Epithelial cell of esophagus (primary cell): ENCODE measurements at places on chromosomes 4 and X.

DNA sequence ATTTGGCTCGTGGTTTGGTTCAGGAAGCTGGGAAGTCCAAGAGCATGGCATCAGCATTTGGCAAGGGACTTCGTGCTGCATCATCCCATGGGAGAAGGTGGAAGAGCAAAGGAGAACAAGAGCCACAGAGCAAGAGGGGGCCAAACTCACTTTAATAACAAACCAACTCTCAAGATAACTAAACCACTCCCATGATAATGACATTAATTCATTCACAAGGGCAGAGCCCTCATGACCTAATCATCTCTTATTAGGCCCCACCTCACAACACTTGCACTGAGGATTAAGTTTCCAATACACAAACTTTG lies 113.4 kb upstream of the ATXN3L start:
- DNase-seq, result no peak

DNA sequence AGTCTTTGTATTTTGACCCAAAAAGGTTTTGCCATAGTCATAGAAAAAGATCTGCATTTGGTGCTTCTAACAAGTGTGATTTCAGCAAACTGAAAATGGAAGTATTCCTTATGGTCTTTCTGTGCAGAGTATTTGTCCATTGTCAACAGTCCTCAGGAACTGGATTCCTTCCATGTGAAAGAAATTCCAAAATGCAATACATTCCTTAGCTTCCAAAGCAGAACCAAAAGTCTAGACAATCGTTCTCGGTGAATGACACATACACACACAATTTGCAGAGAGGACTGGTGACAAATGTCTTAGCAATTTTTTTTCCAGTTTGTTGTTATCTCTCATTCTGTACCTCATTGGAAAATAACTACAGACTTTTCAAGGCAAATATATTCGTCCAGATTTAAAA lies 562.2 kb upstream of the SLIT2 start:
- DNase-seq, result peak; percentile 60

DNA sequence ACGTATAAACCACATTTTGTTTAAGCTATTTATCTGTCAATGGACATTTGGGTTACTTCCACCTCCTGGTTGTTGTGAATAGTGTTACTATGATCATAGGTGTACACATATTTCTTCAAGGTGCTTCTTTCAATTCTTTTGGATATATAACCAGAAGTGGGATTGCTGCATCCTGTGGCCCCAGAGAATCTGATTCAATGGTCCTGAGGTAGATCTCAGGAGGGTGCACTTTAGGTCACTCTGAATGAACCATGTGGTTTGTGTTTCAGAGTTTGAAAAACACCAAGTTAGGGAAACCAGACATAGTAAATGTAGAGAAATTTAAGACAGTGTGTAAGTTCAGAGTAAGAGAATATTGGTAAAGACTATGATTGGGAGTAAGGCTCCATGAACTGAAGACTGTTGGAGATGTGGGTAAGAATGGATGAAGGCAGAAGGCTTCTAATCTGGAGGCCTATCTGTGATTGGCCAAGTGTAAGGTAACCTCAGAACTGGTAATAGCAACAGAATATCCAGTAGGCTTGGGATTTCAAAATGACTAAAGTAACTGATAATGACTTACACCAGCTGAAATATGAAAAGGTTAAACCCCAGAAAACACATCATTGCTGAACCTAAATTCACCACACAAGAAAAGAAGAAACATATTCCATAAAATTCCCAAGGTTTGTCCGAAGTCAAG lies 236.9 kb downstream of the CAMK2D start:
- DNase-seq, result no peak

DNA sequence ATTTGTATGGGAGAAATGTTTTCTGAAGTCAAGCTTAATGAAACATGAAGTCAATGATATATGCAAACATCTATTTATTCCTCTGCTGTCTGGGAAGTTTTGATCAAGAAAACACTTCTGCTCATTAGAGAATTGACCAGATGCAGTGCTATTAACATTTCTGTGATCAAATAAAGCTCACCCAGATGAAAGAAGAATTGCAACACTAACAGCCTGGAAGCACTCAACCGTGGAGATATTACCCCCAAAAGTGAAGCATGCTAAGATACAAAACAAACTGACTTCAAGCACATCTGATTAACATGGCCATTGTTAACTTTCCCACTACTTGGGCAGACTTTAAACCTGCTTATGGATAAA lies 73.7 kb upstream of the GUCY1A1 start:
- DNase-seq, result no peak

DNA sequence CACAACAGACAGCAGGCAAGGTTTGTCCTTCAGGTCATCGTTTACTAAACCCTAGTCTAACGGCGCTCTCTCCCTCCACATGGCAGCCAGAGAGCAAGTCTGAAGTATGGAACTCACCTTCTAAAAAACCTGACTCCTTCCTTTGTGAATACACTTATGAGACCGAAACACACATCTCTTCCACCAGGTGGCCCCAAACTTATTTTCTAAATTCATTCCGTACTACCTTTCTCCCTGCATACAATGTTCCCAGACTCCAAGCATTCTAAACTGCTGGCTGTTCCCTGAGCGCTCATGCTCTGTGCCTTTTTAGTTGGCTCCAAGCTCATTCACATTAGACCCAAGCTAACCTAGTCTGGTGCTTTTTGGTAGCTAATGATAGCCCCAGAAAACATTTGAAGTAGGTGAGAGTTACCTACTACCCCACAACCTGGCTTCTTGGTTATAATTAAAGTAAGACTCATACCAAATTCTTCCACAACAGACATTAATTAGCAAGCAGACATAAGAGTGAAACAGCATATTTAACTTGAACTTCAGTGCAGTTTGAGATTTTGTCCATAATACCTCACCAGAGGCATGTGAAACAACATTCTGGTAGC lies 67.6 kb upstream of the DCLK2 start:
- DNase-seq, result peak; percentile 72

DNA sequence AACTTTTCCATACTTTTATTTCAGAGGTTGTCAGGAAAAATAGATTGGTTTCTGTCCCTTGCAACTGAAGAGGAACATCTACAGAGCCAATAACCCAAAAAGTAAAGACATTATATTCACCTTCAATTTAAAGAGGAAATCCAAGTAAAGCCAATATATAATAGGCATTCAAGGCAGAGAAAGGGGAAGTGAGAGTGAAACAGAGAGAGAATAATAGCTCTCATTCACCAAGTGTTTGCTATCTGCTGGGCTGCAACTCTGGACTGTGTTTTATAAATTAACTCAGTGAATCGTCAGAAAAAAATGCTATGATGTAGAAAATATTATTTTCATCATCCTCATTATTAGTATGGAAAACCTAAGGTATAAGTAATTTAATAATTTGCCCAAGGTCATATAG lies 448.5 kb downstream of the TRAM1L1 start:
- DNase-seq, result no peak

GRCh38 chrX:133924548-133924947 lies 60.8 kb downstream of the GPC3 start:
- no peak for DNase-seq

DNA sequence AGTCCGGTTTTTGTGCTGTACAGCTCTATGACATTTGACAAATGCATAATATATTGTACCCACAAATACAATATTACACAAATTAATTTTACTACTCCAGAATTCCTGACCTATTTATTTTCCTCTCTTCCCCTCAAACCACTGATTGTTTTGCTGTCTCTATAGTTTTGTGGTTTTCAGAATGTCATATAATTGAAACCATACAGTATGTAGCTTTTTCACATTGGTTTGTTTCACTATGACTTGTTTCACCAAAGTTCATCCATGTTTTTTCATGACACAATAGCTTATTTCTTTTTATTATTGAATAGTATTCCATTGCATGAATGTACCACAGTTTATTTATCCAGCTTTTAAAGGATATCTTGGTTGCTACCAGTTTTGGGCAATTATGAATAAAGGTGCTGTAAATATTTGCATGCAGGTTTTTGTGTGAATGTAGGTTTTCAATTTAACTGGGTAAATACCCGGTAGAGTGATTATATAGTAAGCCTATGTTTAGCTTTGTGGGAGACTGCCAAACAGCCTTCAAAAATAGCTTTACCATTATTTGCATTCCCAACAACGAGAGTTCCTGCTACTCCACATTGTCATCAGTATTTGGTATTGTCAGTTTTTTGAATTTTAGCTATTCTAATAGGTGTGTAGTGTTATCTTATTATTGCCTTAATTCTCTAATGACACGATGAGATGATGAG lies 25.9 kb downstream of the RNF175 start:
- no peak for DNase-seq

DNA sequence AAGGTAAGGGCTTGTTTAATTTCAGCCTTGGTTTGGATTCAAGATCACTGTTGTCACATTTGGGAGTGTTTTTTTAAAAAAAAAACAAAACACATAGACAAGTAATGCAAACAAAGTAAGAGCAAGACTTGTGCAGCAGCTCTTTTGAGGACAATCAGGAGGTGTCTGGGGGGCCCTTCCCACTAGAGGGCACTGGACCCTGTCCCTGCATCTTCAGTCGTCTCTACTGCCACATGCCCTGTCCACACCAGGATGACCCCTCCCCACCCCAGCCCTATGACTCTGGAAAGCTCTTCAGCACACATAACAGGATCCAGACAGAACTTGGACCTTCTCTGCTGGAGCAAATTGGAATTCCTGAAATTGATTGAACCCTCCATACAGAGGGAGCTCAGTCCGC lies 71.0 kb downstream of the USP46 start:
- peak; percentile 14 for DNase-seq

DNA sequence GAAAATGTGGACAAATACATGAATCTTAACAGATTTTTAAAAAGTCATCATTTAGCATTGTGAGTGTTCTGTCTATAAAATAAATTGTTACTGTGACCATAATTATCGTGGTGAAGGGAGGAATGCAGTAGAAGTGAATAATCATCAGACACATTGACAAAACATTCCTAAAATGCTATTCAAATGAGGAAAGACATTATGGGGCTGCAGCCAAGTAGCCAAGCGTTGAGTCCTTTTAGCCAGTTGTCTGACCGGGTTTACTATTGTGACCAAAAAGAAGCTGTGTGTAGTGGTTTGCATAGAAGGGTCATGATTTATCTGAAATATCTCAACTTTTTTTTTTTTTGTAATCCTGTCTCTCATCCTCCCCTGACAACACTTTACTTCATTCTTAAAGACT lies 19.5 kb downstream of the WWC2 start:
- peak; percentile 64 for DNase-seq
